ENCODE measurements at places on chromosomes 16 and 17. TPM values are rescaled to one million over a fixed set of nuclear protein-coding genes. Genes with fewer than 3 reads are reported as not detected.

DNA sequence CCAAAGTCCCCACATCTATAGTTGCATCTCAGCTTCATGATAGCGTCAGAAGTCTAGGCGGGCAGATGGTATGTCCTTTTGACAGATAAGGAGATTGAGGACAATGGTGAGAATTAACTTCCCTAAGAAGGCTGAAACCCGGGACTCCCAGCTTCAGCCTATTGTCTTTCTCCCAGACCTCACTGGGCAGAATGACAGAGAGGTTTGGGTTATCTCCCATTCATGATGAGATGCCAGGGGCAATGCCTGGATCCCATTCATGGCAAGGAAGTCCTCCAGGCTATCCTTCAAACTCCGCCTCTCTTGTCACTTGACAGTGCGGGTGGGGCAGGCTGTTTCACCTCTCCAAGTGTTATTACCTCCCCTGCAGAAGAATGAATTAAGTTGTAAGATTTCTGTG lies 100.3 kb downstream of the IRX5 start:
- no peak for DNase-seq
- no peak overlapping the region for H3K27ac ChIP-seq
- H3K4me1 ChIP-seq: no peaks in the 10 kb centered on the region
- H3K36me3 ChIP-seq: no peaks in the 10 kb centered on the region

DNA sequence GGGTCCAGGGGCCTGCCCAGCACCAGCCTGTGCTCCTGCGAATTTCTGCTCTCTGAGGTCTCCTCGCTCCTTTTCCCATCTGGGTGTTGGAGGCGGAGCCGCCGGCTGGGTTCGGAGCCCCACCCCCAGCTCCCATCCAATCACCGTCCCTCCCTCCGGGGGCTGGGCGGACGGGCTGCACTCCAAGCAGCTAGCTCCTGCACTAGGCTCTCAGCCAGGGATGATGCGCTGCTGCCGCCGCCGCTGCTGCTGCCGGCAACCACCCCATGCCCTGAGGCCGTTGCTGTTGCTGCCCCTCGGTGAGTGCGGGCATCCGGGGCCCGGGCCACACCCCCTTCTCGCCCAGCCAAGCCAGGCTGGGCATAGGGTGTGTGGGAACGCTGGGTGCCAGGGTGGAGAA lies at the start of gene NRN1L:
Gene NRN1L, plus strand, starts transcription at position 202 of the 400 bp plus-strand sequence. Its CDS starts 19 bp downstream, at position 221.
- no peaks in the 10 kb centered on the region for H3K4me1 ChIP-seq
- H3K36me3 ChIP-seq: peaks cover 65% of the 10 kb centered on the region
- no peak within 1 kb of the TSS for H3K4me3 ChIP-seq
- no peaks in the 10 kb centered on the region for H3K27me3 ChIP-seq

- no peaks in the 10 kb centered on the region for H3K36me3 ChIP-seq
- no peaks in the 10 kb centered on the region for H3K27me3 ChIP-seq
- peaks cover 56% of the 10 kb centered on the region for H3K4me1 ChIP-seq
- peak; percentile 72 for DNase-seq
- H3K27ac ChIP-seq: no peak overlapping the region
These were observed 22.1 kb upstream of the FASN start for GRCh38 chr17:82120148-82120547.

Gene DBNDD1
- total RNA-seq: 2.6 TPM
